Activated naive CD4-positive, alpha-beta T cell (primary cell): ENCODE measurements at places on chromosomes 11 and 22.

DNA sequence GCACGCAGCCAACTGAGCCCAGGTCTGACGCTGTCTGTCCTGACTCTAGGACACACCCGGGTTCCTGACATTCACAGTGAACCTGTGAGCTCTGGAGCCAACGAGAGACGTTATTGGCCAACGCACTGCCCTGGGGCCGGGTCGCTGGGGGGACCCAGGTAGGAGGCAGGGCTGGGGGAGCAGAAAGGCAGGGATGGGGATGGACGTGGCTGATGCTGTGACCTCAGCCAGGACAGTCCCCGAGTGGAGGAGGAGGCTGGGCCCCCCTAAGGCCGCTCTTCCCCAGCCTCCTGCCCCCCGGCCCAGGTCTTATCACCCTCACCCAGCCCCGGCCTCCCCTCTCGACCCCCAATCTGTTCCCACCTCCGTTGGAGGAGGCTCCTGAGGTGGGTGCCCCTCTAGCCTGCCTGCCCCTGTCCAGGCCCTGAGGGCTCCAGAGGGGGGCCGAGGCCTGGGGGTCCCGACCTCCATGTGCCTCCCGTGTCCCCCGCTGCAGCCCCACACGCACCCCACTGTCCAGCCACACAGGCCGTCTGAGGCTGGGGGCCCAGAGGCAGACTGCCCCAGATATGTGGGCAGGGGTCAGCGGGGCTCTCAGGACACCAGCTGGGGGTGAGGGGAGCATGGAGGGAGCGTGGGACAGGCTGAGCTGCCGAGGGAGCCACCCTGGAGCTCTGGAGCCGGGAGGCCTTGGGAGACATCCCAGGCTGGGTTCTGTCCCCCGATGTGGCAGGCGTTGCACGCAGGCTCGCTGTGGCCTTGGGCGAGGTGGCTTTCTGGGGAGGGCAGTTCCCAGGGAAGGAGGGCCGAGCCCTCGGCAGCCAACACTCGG lies 29.2 kb upstream of the MUC5AC start:
- DNase-seq = no peak

- no peak for DNase-seq
These were observed 22.8 kb upstream of the UVRAG start for GRCh38 chr11:75792127-75792731.

DNA sequence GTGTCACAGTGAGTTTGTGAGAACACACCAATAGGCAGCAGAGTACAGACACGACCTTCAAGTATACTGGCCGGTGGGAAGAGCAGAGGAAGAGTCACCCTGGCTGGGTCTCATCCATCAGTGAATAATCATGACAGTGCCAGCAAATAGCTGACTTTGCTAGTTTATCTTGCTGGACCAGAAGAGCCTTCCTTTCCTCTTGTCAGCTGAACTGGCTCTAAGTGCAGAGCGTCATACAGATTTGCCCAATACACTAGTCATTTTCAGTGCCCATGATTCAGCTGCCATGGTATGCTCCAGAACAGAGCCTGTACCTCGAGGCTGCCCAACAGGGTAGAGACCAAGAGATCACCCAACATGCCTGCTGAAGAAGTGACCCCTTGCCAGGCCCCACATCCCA lies 82.9 kb upstream of the TBCEL start:
- DNase-seq = no peak

GRCh38 chr22:28950617-28951411 lies 67.4 kb downstream of the ZNRF3 start:
- no peak for DNase-seq

GRCh38 chr11:26993965-26994457 lies at the start of gene FIBIN:
Gene FIBIN, plus strand, starts transcription at chr11:26994112. Its CDS starts 415 bp downstream, at chr11:26994527.
- no peak for DNase-seq

- no peak for DNase-seq
These were observed 328.3 kb downstream of the TBC1D22A start for GRCh38 chr22:47090591-47091245.

- no peak for DNase-seq
These were observed 625 bp downstream of the RFPL2 start for GRCh38 chr22:32204040-32204855.

DNA sequence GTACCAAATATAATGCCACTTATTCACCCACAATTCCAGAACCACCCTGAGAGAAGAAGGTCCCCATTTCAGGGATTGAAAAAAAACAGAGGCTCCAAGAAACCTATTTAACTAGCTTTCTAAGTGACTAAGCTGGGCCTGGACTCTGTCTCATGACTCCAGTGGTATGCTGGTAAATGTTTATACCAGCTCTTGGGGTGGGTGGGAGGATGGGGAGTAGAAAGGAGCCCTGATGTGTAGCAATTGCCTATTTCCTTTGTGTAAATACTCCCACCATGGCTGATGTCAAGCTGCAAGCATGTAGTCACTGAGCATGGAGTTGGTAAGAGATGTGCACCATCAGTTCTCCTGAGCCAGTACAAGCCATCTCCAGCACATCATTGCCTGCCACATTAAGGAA lies 2.8 kb downstream of the PRG3 start:
- DNase-seq = no peak

GRCh38 chr11:12725055-12725862 lies 51.0 kb downstream of the TEAD1 start:
- DNase-seq = no peak

GRCh38 chr11:122241566-122241965 lies 125.6 kb upstream of the BLID start:
- no peak for DNase-seq

DNA sequence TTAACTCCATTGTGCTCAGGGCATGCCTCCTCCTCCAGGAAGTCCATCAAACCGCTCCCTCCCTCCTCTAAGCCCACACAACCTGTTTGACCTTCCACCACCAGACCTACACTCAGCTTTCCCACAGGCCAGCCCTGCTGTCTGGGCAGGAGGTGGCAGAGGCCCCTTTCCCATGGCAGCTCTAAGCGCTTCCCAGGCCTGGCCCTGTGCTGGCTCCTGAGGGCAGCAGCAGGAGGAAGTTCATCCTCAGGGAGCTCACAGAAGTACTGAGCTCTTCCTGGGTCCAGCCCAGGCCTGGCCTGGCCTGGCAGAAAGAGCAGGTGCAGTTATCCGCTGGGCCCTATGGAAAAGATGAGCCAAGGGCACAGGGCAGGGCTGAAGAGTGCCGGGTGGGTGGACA lies 31.4 kb downstream of the ARAP1 start:
- DNase-seq = no peak

DNA sequence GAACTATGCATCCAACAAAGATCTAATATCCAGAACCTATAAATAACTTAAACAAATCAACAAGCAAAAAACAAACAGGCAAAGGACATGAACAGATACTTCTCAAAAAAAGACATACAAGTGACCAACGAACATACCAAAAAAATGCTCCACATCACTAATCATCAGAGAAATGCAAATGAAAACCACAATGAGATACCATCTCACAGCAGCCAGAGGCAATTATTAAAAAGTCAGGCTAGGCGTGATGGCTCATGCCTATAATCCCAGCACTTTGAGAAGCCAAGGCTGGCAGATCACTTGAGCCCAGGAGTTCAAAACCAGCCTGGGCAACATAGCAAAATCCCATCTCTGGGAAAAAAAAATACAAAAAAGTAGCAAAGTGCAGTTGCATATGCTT lies 10.7 kb downstream of the SAA4 start:
- DNase-seq = no peak

- DNase-seq = no peak
These were observed 368.6 kb upstream of the B3GAT1 start for GRCh38 chr11:134780486-134781147.

GRCh38 chr22:44752285-44753188 lies at the start of gene ARHGAP8:
Gene ARHGAP8, plus strand, starts transcription at chr22:44752575. Its CDS starts 33,953 bp downstream, at chr22:44786528.
- no peak for DNase-seq

DNA sequence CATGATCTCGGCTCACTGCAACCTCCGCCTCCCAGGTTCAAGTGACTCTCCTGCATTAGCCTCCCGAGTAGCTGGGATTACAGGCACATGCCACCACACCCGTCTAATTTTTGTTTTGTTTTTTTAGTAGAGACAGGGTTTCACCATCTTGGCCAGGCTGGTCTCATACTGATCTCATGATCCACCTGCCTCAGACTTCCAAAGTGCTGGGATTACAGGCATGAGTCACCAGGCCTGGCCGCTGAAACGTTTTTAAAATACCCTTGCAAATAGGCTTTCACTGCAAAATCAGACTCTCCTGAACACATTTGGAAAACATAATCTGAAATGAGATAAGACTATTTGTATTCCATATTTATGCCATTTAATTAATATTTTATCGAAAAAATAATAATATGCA lies 826.1 kb upstream of the CNTN5 start:
- DNase-seq = no peak

DNA sequence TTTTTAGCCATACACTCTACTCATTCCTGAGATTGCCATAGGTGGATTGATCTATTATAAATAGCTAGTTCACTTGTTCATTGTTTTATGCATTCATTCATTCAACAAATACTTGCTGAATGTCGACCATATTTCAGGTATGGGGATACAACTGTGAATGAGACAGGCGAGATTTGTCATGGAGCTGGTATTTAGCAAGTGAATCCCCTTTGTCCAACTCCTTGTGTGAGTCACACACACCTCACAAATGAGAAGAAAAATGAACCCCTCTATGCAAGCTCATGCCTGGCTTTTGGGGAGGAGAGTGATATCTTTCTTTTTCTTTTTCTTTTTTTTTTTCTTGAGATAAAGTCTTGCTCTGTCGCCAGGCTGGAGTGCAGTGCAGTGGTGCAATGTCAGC lies 1.8 kb upstream of the AMPD3 start:
- DNase-seq = no peak

GRCh38 chr11:102994105-102994504 lies 38.6 kb upstream of the MMP13 start:
- no peak for DNase-seq

DNA sequence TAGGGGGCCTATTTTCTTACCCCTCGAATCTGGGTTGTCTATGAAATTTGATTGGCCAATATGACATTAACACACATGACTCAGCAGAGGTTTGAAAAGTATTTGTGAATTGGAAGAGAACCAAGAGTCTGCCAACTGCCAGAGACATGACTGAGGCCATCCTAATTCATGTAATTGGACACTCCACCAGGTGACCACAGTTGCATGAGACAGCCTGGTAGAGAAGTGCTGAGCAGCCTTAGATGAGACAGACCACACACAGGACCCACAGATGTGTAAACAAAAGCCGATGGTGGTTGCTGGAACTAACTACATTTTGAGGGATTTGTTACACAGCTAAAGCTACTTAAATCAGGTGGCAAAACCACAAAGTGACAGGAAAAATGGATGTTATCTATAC lies 855 bp upstream of the MS4A5 start:
- DNase-seq = no peak

GRCh38 chr11:69957849-69958248 lies 120.3 kb upstream of the ANO1 start:
- DNase-seq = no peak

DNA sequence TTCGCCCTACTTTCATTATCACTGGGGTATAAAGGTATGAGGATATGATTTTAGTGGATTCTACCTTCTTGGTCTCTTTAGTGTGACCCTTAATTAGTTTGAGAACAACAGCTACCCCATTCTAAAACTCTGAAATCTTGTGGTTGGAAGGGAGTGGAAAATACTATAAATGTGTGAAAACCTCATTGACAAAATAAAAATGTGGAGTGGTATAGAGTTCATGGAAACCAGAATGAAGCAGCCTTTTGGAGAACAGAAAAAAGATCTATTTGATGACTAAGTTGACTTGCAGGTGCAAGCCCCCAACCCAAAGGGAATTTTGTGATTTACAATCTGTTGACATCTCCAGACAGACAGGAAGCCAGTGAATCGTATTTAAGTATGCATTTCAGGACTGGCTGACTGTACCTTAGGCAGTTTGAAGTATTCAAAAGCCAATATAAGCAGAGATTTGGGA lies 75.8 kb downstream of the GAS2 start:
- DNase-seq = no peak

DNA sequence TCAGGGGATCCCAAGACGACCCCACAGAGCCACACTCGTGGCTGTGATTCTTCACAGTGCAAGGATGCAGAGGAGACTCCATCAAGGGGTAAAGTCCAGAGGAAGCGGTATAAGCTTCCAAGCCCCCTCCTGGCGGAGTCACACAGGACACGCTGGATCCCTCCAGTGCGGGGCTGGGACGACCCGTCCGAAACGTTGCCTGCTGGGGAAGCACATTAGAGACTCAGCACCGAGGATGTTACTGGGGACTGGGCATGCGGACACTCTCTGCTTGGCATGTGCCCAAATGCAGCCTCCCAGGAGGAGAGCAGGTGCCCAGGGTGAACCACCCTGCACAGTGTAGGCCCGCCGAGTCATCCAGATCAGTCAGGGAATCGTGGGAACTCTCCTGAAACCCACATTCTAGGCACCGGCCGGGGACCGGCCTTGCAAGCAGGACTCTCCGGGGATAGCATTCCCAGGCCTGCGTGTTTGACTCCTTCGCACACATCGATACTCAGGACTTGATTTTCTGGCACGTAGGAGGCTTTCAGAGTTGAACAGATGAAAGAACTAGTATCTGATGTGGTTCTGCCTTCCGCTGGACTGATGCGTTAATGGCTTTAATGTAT lies 229.8 kb downstream of the TBC1D22A start:
- DNase-seq = no peak

- DNase-seq = no peak
These were observed 809 bp upstream of the IRF7 start for GRCh38 chr11:616320-617198.

DNA sequence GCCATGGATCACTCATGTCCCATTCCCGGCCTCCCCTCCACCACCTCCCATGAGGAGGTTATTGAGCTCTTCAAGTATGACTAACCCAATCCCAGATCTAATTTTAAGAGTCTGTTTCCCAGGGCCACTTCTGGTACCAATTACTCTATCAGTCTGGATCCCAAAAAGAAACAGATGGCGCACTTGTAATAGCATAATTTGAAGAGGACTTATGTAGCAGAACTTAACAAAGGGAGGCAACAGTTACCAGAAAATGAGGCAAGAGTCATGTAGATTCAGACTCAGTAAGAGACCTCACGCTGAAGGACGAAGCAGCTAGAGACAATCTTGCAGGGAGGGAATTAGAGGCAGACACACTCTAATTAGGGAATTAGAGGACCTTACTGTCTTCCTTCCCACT lies 46.9 kb downstream of the DDX6 start:
- DNase-seq = no peak
